Lung microvascular endothelial cell (primary cell): ENCODE measurements at places on chromosomes 5 and 9. TPM values are rescaled to one million over a fixed set of nuclear protein-coding genes. Genes with fewer than 3 reads are reported as not detected.

- no peak for DNase-seq
Measured at GRCh38 chr5:53219610-53220009, 110.1 kb upstream of the MOCS2 start.

- DNase-seq, result no peak
Measured at GRCh38 chr9:106637486-106637885, 225.5 kb upstream of the ZNF462 start.

DNA sequence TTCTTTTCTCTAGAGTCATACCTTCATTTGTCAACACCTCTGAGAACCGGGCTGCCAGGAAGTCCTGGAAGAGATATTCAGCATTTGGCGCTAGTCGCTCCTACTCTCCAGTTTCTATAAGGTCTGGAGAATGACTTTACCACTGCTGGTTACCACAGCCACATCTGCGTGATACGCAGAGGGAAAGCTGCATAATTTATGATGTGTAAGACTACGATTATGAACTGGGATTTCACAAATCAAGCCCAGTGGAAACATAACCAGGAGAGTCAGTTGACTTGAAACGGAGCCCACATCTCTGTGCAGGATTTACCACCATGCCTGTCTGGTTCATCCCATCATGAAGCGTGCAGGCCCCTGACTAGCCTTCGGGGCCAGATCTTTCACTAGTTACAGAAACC, 72.6 kb downstream of the FGF1 start:
- DNase-seq, result no peak

Gene FAM163B
- not detected in 2 replicates for total RNA-seq

Gene CAST
- total RNA-seq, result 72.2 and 78.7 TPM in 2 replicates

DNA sequence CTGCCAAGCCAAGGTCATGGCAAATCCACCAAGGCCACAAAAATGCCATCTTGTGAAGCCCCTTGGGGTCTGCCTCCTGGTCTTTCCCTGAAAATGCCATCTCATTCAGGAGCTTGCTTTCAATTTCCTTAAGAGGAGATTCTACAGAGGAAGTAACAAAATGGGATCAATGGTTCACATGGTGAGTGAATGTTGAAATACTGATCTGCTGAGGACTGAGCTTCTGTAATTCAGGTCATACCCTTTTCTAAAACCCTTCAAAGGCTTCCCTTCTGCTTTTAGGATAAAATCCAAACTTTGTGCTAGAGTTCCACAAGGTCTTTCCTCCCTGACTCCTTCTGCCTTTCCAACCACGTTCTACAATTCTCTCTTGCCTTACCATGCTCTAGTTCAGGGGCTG, 24.7 kb upstream of the NR3C1 start:
- DNase-seq, result no peak

Gene RARS1
- 78.0 and 81.7 TPM in 2 replicates for total RNA-seq

- no peak for DNase-seq
Measured at GRCh38 chr9:9410736-9411135, 1202.1 kb downstream of the PTPRD start.

- DNase-seq, result no peak
Measured at GRCh38 chr5:626850-627249, 14.7 kb downstream of the CEP72 start.

GRCh38 chr9:5122516-5122915, 62.9 kb downstream of the INSL6 start:
- no peak for DNase-seq

Gene HK3
- not detected in 2 replicates for total RNA-seq

Gene PCDHA7
- 0.20 and 0.22 TPM in 2 replicates for total RNA-seq

GRCh38 chr5:80804332-80804731, 149.5 kb upstream of the DHFR start:
- DNase-seq, result no peak

DNA sequence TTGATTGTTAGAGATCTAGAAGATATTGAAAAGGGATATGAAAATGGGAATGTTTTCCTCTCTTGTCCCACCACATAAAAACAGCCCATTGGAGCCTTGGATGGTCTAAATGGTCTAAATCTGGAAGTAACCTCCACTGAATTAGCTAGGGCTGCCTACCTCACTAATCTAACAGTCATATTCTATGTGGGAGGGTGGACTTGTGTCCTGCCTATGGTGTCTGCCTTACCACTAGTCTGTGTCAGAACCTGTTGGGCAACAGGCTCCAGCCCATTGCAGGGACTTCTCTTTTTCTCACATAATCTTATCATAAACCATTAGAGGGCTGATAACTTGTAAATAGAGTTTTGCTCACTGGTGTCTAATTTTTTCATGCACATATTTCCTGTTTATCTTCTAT, 548.8 kb upstream of the CDH18 start:
- no peak for DNase-seq

DNA sequence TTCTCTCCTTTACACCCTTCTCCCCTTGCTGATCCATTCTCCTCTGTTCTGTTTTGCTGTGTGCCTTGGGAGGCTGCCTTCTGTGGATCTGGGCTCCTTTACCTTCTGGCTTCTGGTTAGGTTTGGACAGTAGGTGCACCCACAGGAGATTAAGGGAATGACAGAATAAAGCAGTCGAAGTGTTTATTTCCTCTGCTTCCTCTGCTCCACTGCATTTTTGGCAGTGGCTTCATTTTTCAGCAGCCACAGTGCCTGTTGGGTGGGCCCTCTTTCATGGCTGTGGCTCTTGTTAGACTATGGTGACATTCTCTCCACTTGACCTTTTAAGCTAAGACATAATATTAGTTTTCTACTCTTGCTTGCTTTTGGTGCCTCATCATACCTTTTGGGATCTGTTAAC, 144.1 kb downstream of the CCDC171 start:
- peak; percentile 5 for DNase-seq
